ENCODE measurements at places on chromosomes 2 and 18. TPM values are rescaled to one million over a fixed set of nuclear protein-coding genes. Genes with fewer than 3 reads are reported as not detected.

Gene MTIF2
- 16.8 TPM for total RNA-seq

DNA sequence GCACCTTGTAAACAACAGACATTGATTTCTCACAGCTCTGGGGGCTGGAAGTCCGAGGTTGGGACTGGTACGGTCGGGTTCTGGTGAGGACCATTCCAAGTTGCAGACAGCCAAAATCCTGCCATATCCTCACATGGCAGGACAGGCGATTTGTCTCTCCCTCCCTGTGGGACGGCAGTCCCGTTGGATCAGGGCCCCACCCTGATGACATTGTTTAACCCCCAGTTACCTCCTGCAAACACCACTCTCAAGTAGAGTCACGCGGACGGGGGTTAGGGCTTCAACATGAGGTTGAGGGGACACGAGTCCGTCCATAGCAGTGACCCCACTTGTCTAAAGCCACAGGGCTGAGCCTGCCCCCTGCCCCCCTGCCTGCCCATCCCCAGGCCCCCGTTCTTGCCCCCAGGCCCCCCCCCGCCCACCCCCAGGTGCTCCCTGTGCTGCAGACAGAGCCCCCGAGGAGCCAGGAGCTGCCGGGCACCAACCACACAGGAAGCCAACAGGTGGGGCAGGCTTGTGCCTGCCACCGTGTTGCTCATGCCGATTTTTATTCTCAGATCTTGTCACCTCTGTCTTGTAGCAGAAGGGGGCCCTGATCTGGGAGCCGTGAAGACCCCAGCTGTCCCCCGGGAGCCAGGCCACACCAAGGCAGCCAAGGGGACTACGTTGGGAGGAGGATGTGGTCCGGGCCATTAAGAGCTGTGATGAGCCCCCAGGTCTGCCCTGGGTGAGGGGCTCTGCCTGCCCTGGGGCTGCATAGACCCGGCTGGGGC is 82.2 kb downstream of the NFATC1 start:
- DNase-seq, result no peak
- no peak overlapping the region for H3K4me3 ChIP-seq
- H3K27me3 ChIP-seq, result no peaks in the 10 kb centered on the region
- peaks cover 2% of the 10 kb centered on the region for H3K4me1 ChIP-seq
- H3K27ac ChIP-seq, result peak overlapping the region; percentile 45

DNA sequence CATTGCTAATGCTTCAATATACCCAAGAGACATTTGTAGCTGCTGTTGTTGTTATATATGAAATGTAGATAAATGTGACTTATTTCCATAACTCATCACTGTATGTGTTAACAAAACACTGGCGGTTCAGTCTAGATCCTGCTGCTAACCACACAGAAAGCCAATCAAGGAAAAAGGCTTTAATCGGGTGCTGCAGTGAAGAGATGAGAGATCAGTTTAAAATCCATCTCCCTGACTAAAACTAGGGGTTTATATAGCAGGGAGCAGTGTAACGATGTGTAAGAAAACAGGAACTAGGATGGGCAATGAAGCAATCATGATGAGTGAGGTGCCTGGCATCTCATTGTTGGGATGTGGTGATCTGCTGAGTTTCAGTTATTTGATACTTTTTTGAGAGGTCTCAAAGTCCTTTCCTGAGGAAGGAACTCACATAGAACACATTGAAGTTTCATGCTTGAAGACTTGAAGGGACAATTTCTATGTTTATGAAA is 677.7 kb upstream of the CDH7 start:
- H3K27ac ChIP-seq, result no peak overlapping the region
- no peaks in the 10 kb centered on the region for H3K27me3 ChIP-seq
- H3K36me3 ChIP-seq, result no peaks in the 10 kb centered on the region
- H3K4me3 ChIP-seq, result no peak overlapping the region

GRCh38 chr2:100670232-100670631 is 107.4 kb downstream of the PDCL3 start:
- no peak overlapping the region for H3K27ac ChIP-seq
- no peaks in the 10 kb centered on the region for H3K36me3 ChIP-seq
- H3K4me1 ChIP-seq, result peaks cover 2% of the 10 kb centered on the region
- no peaks in the 10 kb centered on the region for H3K27me3 ChIP-seq
- H3K4me3 ChIP-seq, result no peak overlapping the region

DNA sequence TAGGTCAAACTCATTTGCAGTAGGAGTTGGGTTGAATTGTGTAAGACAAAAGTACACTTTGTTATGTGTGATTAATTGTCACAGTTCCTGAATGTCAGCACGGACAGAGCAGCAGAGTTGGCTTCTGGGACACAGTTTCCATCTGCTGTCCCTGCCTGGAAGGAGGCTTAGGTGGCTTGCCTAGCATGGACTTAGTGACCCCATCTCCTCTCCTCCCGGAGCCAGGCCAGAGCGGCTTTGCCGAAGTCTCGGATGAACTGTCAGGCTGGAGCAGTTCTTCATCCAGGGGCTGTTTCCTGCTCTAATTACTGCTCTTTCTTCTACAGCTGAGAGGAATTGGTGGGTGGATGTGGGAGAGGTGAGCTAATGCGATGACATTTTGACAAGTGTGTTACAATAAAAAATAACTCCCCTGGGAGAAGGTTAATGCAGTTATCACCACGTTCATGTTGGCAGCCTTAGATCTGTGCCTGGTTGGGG is 102.0 kb downstream of the SH3RF3 start:
- H3K27ac ChIP-seq, result no peak overlapping the region
- peaks cover 4% of the 10 kb centered on the region for H3K36me3 ChIP-seq
- no peak overlapping the region for H3K4me3 ChIP-seq
- peaks cover 4% of the 10 kb centered on the region for H3K4me1 ChIP-seq
- H3K27me3 ChIP-seq, result peaks cover 69% of the 10 kb centered on the region
